ENCODE measurements at places on chromosomes 12 and 14. TPM values are rescaled to one million over a fixed set of nuclear protein-coding genes. Genes with fewer than 3 reads are reported as not detected.

GRCh38 chr12:43131301-43131700 is 420.7 kb downstream of the ADAMTS20 start:
- DNase-seq, result no peak

- DNase-seq, result no peak
Measured at GRCh38 chr14:69263364-69263763, 3.4 kb downstream of the GALNT16 start.

- no peak for DNase-seq
Measured at GRCh38 chr12:84982888-84983287, 53.2 kb downstream of the TSPAN19 start.

DNA sequence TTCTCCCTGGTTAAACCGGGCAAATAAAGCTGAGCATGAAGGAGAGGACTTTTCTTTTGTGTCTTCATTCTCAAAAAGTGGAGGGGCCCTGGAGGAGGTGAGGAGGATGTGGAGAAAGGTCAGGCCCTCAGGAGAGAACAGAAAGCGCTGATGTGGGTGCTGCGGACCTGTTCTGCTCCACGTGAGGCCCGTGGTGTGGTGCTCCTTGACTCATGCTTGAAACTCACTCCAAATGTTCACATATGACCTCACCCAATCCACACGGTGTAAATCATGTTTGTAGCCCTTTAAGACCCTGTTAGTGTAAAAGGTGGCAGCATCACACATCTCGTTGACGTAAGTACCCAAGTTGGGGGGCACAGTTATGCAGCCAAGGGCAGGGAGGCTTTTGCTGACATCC is 126.2 kb downstream of the FOXN3 start:
- no peak for DNase-seq

Gene KRT75
- total RNA-seq, result not detected

Gene PTGER2
- total RNA-seq, result 0.57 TPM

Gene GUCY2C
- not detected for total RNA-seq
